ENCODE measurements at places on chromosomes 2 and 18.

DNA sequence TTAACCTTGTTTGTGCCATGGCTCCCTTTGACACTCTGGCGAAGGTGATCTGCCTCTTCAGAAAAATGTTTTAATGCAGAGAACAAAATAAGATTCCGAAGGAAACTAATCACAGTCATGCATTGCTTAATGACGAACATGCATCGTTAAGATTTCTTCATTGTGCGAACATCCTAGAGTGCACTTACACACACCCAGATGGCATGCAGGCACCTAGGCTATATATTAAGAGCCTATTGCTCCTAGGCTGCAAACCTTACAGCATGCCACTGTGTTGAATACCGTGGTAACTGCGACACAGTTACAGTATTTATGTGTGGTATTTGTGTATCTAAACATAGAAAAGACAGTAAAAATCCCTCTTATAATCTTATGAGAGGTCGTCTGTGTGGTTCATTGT, 8.3 kb downstream of the ASAP2 start:
- no peak for DNase-seq

DNA sequence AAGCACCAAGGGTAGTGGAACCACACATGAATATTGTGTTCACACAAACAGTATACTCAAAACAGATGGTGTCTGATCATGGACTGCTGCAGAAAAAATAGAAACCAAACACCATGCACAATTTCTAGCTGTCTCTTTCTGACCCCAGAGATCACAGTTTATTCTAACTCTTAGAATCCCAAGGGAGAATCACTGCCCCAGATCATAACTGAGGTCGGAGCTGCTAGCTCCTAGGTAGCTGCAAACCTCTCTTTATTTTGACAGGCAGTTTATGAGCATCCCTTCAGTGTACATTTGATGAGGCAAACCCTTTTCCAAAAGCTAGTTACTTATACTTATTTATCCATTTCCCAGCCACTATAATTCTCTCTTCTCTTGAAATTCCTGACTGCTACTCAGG, 439.1 kb upstream of the HNMT start:
- DNase-seq, result no peak

DNA sequence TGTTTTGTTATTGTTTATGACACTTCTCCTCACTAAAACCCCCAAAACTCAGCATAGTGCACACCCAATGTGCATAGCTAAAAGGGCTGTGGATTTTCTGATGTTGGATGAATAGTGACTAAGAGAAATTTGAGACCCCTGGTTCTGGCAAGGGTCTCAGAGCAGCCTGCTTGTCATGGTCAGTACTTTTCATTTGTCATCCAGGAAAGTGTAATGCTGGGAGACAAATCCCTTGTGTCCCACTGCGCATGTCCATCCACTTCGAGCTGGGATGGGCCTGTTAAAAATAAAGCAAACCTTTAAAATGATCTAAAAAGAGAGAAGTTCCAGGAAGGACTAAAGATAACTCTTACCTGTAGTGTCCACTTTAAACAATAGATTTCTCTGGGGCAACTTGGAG, 46.9 kb upstream of the LYPD1 start:
- DNase-seq, result no peak

DNA sequence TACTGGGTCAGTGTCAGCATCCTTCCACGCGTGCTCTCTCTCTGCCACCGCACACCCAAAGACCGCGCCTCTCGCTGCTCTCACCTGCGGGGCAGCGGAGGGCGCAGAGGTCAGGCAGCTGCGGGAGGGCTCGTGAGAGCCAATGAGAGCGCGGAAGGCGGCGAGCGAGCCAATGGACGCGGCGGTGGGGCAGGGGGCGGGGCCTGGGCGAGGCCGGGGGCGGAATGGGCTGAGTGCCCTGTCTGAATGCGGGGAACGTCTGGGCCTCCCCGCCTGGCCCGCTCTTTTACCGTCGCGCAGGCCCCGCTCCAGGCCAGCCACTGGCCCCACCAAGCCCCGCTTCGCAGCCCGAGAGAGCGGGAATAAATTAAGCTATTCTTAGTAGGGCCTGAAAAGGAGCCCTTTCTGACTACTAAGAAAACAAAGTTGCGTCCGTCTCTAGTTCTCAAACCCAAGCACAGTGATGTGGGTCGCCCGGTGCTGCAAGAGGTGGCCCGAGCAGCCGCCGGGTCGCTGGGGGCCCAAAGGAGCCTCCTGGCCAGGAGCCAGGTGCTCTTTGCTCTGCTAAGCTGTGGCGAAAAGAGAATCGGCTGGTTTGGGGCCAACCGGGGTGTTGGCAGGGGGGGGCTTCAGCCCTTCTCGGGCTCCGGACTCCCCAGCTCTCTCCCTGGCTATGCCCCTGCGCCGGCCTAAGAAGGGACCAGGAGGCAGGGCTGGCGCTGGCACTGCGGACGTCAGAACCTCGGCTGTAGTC, 81.1 kb upstream of the GLI2 start:
- DNase-seq, result no peak
